ENCODE measurements at places on chromosomes 3 and 15.

- DNase-seq: no peak
These were observed 12.2 kb downstream of the CLN6 start for GRCh38 chr15:68217341-68217740.

DNA sequence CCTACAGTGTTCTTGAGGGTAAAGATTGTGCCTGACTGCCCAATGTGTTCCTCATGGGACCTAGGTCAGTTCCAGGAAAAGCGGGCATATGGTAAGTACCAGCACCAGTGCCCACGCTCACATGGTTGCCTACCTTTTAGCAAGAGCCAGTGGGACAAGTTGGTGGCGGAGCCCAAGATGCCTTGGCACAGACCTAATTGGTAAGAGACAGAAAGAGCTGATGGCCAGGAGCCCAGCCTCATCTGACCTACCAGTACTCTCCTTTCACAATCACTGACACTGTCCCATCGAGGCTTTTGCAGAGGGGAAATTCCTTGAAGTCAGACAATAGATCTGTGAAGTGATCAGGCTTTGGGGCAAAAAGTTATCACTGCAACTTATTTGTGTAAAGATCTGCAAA is 98.4 kb upstream of the BCL6 start:
- no peak for DNase-seq

- no peak for DNase-seq
These were observed 1049.3 kb downstream of the MCTP2 start for GRCh38 chr15:95280711-95281110.

DNA sequence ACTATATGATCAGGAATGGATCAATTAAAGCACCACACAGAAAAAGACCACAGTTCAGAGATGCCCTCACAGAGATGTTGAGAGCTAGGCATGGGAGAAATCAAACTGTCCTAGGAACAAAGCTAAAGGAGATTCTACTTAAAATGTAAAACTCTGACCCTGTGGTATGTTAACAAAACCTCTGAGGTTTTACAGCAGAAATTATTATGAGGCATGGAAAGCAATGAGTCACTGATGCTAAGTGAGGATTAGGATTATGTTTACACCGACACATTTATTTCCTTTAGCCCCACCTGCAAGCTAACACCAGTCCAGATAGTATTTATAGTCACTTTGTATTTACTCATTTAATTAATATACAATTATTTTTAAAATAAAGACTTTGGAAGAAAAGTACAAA is 1242.2 kb downstream of the OTOL1 start:
- no peak for DNase-seq

- DNase-seq: peak; percentile 87
These were observed 68.4 kb upstream of the TNFAIP8L3 start for GRCh38 chr15:51162865-51163762.

DNA sequence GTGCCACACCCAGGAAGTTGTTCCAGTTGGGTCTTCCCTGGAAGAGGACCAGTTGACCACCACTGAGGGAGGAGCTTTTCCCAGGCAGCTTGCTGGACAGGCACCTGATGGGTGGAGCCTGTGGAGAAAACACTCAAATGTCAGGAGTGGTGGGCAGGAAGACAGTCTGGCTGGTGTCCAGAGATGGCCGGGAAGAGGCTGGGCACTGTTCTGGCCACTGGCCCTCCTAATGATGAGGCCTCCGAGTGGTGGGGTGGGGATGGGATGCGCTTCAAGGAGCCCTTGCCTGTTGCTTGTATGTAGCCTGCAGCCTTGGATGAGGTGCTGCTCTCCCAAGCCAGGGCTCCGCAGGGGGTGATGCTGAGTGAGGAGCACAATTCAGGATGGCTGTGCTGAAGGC is 12.3 kb downstream of the PLEKHO2 start:
- DNase-seq: no peak

- DNase-seq: no peak
These were observed 57.3 kb upstream of the RASA2 start for GRCh38 chr3:141429371-141430035.

DNA sequence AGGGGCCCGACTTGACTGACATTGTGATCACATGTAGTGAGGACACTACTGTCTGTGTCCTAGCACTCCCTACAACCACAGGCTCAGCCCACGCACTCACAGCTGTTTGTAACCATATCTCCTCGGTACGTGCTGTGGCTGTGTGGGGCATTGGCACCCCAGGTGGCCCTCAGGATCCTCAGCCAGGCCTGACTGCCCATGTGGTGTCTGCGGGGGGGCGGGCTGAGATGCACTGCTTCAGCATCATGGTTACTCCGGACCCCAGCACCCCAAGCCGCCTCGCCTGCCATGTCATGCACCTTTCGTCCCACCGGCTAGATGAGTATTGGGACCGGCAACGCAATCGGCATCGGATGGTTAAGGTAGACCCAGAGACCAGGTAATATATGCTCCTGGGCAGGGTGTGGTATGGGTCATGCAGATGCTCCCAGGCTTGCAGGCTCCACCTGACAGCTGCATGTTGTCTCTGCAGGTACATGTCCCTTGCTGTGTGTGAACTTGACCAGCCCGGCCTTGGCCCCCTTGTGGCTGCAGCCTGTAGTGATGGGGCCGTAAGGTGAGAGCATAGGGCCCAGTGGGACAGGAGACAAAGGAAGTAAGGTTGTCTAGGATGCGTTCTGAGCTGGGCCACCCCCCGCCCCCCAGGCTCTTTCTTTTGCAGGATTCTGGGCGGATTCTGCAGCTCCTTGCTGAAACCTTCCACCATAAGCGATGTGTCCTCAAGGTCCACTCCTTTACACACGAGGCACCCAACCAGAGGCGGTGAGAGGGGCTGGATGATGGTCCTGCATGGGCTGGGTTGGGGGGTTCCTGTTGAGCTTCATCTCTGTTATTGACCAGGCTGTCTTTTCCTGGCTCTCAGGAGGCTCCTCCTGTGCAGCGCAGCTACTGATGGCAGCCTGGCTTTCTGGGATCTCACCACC is 4.4 kb downstream of the DALRD3 start:
- no peak for DNase-seq

- peak; percentile 91 for DNase-seq
These were observed at the start of gene HYAL2 for GRCh38 chr3:50322386-50323091. Gene HYAL2, minus strand, starts transcription at chr3:50322745. Its CDS starts 2,256 bp downstream, at chr3:50320489.

DNA sequence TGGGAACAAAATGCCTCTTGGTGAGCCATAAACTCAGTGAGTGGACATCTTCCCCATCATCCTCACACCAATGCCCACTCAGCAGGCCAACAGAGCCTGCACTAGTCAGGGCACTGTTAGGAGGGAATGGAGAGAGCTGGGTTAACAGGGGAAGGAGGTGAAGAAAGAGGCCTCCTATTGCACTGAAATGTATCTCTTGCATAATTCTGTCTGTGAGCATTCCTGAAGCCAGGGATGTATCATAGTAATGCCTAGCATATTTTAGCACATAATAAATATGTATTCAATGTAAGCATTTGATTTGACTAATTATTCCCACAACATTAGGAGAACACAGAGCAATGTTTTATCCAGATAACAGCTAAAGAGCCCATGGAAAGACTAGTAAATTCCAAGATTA is 81.2 kb downstream of the ANO10 start:
- no peak for DNase-seq

GRCh38 chr15:82020625-82021394 is 25.0 kb downstream of the MEX3B start:
- no peak for DNase-seq

DNA sequence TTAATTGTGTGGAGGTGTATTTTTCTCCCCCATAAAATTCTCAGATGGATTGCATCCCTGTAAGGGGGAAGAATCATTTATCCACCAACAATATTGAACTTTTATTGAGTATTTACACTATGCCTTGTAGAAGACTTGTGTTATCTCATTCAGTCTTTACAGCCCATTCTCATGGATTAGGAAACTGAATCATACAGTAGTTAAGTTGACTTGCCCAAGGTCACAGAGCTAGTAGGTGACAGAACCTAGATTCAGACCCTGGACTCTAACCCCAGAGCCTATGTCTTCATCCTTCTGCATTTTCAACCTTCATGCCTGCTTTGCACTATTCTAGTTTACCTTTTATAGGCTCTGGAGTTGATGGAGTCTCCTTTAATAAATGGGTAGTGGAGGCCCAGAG is 226.8 kb downstream of the LPP start:
- DNase-seq: no peak

DNA sequence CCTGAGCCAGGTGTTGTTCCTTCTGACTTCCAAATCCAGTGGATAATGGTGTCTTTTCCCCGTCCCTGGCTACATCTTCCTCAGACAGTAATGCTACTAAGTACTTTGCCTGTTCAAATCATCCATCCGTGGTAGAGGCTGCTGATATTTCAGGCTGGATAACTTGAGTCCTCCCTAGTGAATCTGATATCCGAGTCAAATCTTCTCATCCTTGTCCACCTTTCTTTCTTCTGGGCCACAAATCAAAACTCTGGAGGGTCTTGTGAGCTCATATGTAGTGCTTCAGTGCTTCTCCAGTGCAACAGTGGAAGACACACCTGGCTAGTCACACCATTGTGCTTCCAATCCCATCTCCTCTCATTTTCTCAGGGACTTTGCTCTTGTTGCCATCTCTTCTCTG is 11.2 kb downstream of the SH3GL3 start:
- DNase-seq: no peak

Measured in posterior vena cava (tissue), 2 donors.